Psoas muscle (tissue), 8 donors: ENCODE measurements at places on chromosomes 5 and 9. TPM values are rescaled to one million over a fixed set of nuclear protein-coding genes. Genes with fewer than 3 reads are reported as not detected.

The PCSK1 gene
- 0.17 TPM for total RNA-seq

- no peaks in the 10 kb centered on the region for H3K4me1 ChIP-seq
- no peaks in the 10 kb centered on the region for H3K27me3 ChIP-seq
- no peaks in the 10 kb centered on the region for H3K36me3 ChIP-seq
- no peak for DNase-seq
- H3K4me3 ChIP-seq, result no peak overlapping the region
These were observed 316.3 kb downstream of the MCTP1 start for GRCh38 chr5:94968507-94969095.

DNA sequence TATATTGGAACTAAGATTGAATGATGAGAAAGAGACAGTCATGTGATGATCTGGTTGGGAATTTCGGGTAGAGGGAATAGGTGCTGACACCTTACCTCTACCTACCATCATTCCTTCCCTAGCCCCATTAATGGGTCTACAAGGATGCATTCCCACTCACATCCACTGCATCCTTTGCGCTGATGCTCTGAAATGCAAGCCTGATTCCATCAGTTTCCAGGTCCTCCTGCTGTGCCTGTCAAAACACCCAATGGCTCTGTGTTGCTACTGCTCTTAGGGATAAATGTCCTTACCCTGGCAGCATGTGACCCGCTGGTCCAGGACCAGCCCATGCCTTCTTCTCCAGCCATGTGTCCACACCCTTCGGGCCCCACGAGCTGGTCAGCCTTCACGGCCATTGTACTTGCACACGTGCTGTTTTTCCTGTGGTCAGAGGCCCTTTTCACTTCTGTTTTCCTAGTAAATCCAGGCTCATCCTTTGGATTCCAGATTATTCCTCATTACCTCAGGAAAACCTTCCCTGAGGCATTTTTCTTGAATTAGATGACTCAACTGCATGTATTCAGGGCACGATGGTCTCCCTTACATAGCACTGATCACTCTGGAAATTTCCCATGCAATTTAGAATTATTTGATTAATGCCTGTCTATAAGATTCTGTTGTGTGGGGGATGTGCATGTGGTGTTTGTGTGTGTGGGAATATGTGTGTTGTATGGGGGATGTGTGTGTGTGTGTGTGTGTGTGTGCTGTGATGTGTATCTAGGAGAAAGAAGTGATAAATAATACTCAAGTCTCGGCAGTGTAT, 185.0 kb downstream of the DIRAS2 start:
- H3K27ac ChIP-seq, result no peak overlapping the region
- no peaks in the 10 kb centered on the region for H3K4me1 ChIP-seq
- no peak for DNase-seq
- H3K27me3 ChIP-seq, result no peaks in the 10 kb centered on the region
- no peak overlapping the region for H3K4me3 ChIP-seq

The HARS2 gene
- 35.1 TPM for total RNA-seq

DNA sequence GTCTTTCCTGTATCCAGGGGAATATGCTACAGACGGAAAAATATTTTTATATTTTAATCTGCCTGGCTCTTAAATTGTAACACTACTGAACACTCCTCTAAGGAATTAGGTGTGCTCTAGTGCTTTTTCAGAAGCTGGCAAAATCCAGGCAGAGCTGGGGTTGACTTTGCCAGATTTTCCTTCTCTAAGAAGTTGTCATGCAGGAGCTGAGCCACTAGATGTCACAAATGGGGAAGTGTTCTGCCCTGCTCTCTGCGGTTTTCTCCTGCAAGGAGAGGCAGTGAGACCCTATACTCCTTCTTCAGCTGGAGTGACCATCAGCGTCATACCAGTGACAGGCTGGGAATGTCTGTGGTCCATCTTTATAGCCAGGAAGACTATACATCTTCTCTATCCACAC, 112.5 kb downstream of the HAPLN1 start:
- no peak overlapping the region for H3K4me3 ChIP-seq
- H3K36me3 ChIP-seq, result no peaks in the 10 kb centered on the region
- no peaks in the 10 kb centered on the region for H3K4me1 ChIP-seq

DNA sequence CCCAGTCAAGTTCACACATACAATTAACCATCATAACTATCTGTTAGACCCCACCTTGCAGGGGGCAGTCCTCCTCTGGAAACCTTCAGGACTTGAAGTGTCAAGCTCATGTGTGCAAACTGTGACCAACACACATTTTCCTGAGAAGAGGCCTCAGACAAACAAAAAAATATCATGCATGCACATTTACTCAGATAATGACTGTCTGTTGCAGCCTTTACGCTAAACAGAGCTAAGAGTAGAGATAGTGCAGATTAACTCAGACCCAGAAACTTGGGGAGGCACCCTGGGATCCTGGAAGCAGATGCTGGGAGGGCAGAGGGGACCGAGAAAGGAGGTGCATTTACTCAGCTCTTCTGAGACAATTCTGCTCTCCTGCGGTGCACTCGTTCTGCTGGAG, 3.6 kb upstream of the S1PR3 start:
- H3K27ac ChIP-seq, result no peak overlapping the region
- peaks cover 16% of the 10 kb centered on the region for H3K27me3 ChIP-seq
- H3K36me3 ChIP-seq, result no peaks in the 10 kb centered on the region
- no peaks in the 10 kb centered on the region for H3K4me1 ChIP-seq
- no peak for DNase-seq
- H3K4me3 ChIP-seq, result no peak overlapping the region

The PCDHGA8 gene
- 1.4 TPM for total RNA-seq

The ZNF462 gene
- 22.3 TPM for total RNA-seq
